Type B pancreatic cell (in vitro differentiated cells): ENCODE measurements at places on chromosomes 2 and 18.
A peak's percentile ranks its signal among the peaks of the same experiment; 100 is the strongest.

DNA sequence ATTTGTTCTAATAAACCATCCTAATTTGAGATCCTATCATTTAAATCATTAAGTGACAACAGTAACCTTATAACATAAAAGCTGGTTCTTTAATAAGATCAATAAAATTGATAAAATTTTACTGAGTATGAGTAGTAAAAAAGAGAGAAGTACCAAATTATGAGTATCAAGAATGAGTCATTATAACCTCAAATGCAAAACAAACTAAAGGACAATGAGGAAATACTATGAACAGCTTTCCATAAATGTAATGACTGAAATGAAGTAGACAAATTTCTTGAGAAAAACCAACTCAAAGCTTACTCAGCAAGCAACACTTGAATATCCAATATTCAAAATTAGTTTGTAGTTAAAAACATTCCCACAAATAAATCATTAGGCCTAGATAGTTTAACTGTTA, 433.0 kb downstream of the ZEB2 start:
- no peaks in the 10 kb centered on the region for H3K36me3 ChIP-seq
- H3K4me1 ChIP-seq = no peaks in the 10 kb centered on the region
- no peaks in the 10 kb centered on the region for H3K27me3 ChIP-seq
- no peak for DNase-seq
- H3K27ac ChIP-seq = no peak overlapping the region

DNA sequence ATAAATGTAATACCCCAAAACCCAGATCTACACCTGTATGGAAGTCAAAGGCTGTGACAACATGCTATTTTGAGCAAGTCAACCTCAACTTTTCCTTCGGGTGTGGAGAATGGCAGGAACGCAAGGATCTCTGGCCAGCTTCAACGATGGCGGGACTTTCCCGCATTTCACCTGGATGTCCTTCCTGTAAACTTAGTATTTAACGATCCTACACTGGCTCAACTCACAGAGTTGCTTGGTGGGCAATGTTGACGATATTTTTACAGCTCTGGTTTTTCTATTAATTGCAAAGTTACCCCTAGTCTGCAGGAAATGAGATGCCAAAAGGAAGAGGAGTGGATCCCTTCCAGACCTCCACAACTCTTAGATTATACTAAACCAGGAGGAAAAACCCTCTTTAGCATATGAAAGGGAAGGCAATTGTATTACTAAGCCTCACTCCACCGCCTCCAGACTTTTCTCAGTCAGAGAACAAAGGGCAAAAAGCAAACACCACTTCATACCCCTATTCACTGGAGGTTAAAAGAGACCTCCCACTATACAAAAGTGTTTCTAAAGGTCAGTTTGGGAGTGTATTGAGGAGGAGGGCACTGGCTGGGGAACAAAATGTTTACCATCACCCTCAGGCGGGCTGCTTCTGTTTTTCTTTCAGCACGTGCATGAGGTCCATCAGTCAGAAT, 56.5 kb upstream of the ACVR1 start:
- no peak overlapping the region for H3K27ac ChIP-seq
- H3K4me1 ChIP-seq = peaks cover 15% of the 10 kb centered on the region
- H3K36me3 ChIP-seq = no peaks in the 10 kb centered on the region
- peak overlapping the region; percentile 56 for H3K4me3 ChIP-seq
- no peak for DNase-seq
- H3K27me3 ChIP-seq = peaks cover 30% of the 10 kb centered on the region

DNA sequence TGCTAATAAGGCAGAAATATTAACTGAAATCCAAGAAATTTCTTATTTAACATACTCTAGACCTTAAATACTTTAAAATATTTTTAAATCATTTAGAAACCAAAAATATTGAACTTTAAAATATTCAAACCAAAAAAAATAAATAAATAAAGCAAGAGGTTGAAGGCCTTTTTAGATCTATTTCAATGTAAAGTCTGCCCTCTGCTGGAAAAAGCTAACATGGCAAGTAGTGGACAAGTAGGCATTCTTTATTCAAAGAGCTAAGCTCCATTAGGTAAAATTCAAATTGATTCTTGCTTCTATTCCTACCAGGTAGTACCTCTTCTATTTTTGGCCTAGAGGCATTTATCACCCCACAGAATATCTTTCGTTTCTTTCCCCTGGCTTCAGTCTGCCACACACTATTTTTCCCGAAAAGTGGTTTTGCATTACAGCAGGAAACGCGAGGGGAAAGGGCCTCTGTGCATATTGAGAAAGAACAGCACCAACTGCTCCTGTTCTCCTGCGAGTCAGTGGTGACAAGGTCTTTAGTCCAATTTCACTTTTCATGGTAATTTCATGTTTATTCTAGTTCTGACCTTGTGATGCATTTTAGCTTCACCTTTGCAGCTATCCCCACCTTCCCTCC, 20.4 kb downstream of the IFIH1 start:
- no peaks in the 10 kb centered on the region for H3K27me3 ChIP-seq
- no peak overlapping the region for H3K27ac ChIP-seq
- H3K4me3 ChIP-seq = no peak overlapping the region
- H3K36me3 ChIP-seq = no peaks in the 10 kb centered on the region

DNA sequence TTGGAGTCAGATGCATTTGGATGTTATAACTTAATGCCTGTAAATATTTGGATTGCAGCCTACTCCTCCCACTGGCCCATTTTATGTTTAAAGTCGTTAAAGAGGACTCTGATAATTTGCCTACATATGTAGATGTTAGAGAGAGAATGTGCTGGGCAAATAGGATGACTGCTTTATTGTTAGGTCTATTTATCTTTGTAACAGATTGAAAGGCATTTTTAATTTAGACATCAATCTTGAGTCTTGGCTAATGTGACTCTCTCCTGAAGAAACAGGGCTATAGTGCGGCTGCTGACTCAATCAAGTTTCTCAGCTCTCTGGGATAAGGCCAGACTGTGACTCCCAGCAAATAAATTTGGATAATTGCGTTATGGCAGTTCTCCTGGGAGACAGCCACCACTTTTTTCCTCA, 1101.4 kb downstream of the CBLN2 start:
- no peak overlapping the region for H3K4me3 ChIP-seq
- no peak for DNase-seq
- no peak overlapping the region for H3K27ac ChIP-seq
- no peaks in the 10 kb centered on the region for H3K27me3 ChIP-seq
- no peaks in the 10 kb centered on the region for H3K4me1 ChIP-seq

DNA sequence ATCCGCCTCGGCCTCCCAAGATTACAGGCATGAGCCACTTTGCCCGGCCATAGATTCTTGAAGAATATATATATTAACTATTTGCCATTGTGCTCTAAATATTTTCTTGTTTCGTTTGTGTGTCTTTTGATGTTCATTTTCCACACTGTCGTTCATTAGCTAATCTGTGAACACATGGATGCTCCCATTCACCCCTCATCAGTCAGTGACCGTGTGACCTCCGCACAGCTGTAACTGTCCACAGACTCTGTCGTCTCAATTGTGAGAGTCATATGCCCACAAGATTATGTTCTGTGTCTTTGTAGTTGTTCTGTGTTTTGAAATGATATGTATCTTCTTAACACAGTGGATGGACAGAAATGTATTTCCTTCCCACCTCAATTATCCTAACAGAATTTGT, 29.6 kb downstream of the RAMP1 start:
- peaks cover 4% of the 10 kb centered on the region for H3K4me1 ChIP-seq
- no peaks in the 10 kb centered on the region for H3K36me3 ChIP-seq
- no peak overlapping the region for H3K4me3 ChIP-seq
- peaks cover 2% of the 10 kb centered on the region for H3K27me3 ChIP-seq

DNA sequence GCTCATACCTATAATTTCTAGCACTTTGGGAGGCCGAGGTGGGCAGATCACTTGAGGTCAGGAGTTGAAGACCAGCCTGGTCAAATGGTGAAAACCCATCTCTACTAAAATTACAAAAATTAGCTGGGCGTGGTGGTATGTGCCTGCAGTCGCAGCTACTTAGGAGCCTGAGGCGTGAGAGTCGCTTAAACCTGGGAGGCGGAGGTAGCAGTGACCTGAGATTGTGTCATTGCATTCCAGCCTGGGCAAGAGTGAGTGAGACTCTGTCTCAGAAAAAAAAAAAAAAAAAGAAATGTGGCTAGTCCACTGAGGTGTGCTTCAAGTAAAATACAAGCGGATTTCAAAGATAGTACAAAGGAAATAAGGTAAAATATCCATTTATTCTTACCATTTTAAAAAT, 46.2 kb downstream of the RBKS start:
- H3K27me3 ChIP-seq = no peaks in the 10 kb centered on the region
- H3K36me3 ChIP-seq = no peaks in the 10 kb centered on the region
- H3K27ac ChIP-seq = peak overlapping the region; percentile 71
- DNase-seq = no peak
- no peak overlapping the region for H3K4me3 ChIP-seq
- no peaks in the 10 kb centered on the region for H3K4me1 ChIP-seq

GRCh38 chr2:134320930-134321329, 67.1 kb downstream of the MGAT5 start:
- peaks cover 8% of the 10 kb centered on the region for H3K4me1 ChIP-seq
- no peak overlapping the region for H3K27ac ChIP-seq
- no peaks in the 10 kb centered on the region for H3K27me3 ChIP-seq
- peaks cover 22% of the 10 kb centered on the region for H3K36me3 ChIP-seq
- DNase-seq = no peak
- H3K4me3 ChIP-seq = no peak overlapping the region

- no peak overlapping the region for H3K4me3 ChIP-seq
- no peaks in the 10 kb centered on the region for H3K36me3 ChIP-seq
- H3K27me3 ChIP-seq = peaks cover 12% of the 10 kb centered on the region
- no peaks in the 10 kb centered on the region for H3K4me1 ChIP-seq
Measured at GRCh38 chr2:206708286-206708685, 9.9 kb downstream of the DYTN start.

GRCh38 chr18:51171625-51172259, 25.7 kb downstream of the MEX3C start:
- H3K27ac ChIP-seq = no peak overlapping the region
- H3K27me3 ChIP-seq = no peaks in the 10 kb centered on the region
- H3K4me1 ChIP-seq = peaks cover 10% of the 10 kb centered on the region
- H3K36me3 ChIP-seq = peaks cover 25% of the 10 kb centered on the region
- DNase-seq = no peak
- H3K4me3 ChIP-seq = no peak overlapping the region

GRCh38 chr18:55396267-55396905, 191.6 kb downstream of the TCF4 start:
- H3K27me3 ChIP-seq = no peaks in the 10 kb centered on the region
- H3K27ac ChIP-seq = no peak overlapping the region
- no peak for DNase-seq
- H3K4me1 ChIP-seq = peaks cover 13% of the 10 kb centered on the region

GRCh38 chr2:205290299-205290698, 392.0 kb upstream of the NRP2 start:
- peaks cover 4% of the 10 kb centered on the region for H3K36me3 ChIP-seq
- no peaks in the 10 kb centered on the region for H3K27me3 ChIP-seq
- peaks cover 20% of the 10 kb centered on the region for H3K4me1 ChIP-seq
- no peak overlapping the region for H3K27ac ChIP-seq

GRCh38 chr18:10353791-10354190, 100.6 kb upstream of the APCDD1 start:
- no peak overlapping the region for H3K4me3 ChIP-seq
- peak overlapping the region; percentile 19 for H3K27ac ChIP-seq
- H3K36me3 ChIP-seq = no peaks in the 10 kb centered on the region
- H3K27me3 ChIP-seq = no peaks in the 10 kb centered on the region

DNA sequence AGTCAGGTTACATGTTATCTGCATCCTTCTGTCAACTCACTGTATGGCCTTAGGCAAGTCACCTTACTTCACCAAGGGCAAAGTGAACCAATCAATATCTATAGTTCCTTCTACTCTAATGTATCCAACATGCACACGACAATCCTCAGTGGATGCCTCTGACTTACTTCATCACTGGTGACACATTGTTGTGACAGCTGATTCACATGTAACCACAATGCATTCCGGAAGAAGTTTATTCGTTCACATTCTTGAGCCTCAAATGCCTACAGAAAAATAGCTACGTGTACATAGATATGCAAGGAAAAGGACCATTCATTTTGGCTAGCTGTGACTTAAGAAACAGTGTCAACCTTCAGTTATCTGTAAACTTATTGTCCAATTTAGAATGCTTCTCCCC, 26.3 kb upstream of the EPG5 start:
- DNase-seq = no peak
- peak overlapping the region; percentile 4 for H3K27ac ChIP-seq
- no peak overlapping the region for H3K4me3 ChIP-seq
- H3K4me1 ChIP-seq = peaks cover 4% of the 10 kb centered on the region
- H3K36me3 ChIP-seq = peaks cover 8% of the 10 kb centered on the region

DNA sequence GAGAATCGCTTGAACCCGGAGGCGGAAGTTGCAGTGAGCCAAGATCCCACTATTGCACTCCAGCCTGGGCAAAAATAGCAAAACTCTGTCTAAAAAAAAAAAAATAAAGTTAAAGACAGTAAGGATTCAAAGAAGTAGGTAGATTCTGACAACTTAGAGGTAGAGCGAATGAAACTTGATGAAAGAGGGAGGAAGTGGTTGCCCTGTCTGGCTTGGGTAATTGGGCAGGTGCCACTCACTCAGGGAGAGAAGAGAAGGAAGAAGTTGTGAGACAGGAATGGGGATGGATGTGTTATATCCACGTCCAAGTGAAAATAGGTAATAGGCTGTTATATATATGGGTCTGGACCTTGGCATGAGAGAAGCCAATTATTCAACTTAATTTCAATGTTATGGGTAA, 26.3 kb downstream of the NDC80 start:
- no peak for DNase-seq
- H3K36me3 ChIP-seq = peaks cover 7% of the 10 kb centered on the region
- H3K27me3 ChIP-seq = no peaks in the 10 kb centered on the region
- no peaks in the 10 kb centered on the region for H3K4me1 ChIP-seq
- H3K27ac ChIP-seq = no peak overlapping the region
- H3K4me3 ChIP-seq = no peak overlapping the region

GRCh38 chr2:6924101-6924923, 7.1 kb downstream of the RNF144A start:
- DNase-seq = no peak
- peaks cover 7% of the 10 kb centered on the region for H3K36me3 ChIP-seq
- peaks cover 68% of the 10 kb centered on the region for H3K4me1 ChIP-seq
- no peak overlapping the region for H3K4me3 ChIP-seq

DNA sequence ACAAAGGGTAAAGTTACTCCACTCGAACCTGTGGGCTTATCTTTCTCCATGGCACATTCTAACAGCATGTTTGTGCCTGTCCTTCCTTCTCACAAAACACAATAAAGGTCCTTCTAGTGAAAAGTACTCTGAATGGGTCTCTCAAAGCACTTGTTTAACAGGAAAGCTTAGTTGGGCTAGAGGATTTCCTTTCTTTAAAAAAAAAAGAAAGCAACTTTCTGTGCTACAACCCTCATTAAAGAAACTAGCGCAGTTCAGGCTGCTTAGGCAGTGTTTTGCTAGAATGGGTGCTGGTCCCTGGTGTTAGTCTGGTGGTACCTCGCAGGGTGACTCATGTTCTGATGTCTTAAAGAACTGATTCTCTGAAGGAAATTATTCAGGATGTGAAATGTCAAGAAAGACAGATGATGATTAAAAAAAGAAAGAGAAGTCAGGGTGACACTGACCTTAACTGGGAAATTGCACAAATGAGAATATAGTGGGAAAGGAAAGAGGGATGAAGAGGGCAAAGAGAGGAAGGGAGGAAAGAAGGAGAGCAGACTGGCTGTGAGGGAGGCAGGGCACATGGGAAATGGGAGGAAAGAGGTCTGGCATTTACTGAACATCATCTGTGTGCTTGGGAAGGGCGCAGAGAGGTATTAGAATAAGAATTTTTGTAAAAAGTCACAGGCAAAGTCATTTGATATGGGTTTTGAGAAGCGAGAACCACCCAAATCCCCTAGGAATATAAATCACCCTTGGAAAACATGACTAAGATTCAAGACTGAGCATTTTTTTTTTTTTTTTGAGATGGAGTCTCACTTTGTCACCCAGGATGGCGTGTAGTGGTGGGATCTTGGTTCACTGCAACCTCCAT, 74.9 kb downstream of the ATP8B1 start:
- peaks cover 23% of the 10 kb centered on the region for H3K36me3 ChIP-seq
- H3K27ac ChIP-seq = peak overlapping the region; percentile 86
- peaks cover 7% of the 10 kb centered on the region for H3K4me1 ChIP-seq
- no peaks in the 10 kb centered on the region for H3K27me3 ChIP-seq
